ENCODE measurements at places on chromosomes 2 and 18.

- DNase-seq, result no peak
Measured at GRCh38 chr2:221657806-221658205, 85.7 kb upstream of the EPHA4 start.

GRCh38 chr18:63085611-63086010 is 234.0 kb downstream of the BCL2 start:
- no peak for DNase-seq

DNA sequence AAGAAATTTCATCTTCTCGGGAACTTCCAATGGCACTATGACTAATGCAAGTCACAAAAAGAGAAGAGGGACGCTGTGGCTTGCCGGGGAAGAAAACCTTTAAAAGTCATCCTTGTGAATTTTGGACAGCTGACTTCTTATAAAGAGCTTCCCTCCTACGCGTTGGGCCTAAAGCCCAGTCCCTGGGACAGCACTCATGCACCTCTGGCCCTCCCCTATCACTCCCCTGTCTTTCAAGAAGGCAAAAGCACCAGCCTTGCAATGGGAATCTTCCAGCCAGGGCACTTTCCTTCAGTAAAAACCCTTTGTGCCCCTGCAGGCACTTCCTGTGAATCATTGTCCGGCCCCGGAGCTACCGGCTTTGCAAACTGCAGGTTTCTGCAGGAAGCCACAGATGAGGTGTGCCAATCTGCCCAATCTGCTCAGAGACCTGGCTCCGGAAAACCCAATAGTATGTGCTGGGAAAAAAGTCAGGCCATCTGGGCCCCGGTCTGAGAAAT is 7.1 kb downstream of the MREG start:
- DNase-seq, result no peak

DNA sequence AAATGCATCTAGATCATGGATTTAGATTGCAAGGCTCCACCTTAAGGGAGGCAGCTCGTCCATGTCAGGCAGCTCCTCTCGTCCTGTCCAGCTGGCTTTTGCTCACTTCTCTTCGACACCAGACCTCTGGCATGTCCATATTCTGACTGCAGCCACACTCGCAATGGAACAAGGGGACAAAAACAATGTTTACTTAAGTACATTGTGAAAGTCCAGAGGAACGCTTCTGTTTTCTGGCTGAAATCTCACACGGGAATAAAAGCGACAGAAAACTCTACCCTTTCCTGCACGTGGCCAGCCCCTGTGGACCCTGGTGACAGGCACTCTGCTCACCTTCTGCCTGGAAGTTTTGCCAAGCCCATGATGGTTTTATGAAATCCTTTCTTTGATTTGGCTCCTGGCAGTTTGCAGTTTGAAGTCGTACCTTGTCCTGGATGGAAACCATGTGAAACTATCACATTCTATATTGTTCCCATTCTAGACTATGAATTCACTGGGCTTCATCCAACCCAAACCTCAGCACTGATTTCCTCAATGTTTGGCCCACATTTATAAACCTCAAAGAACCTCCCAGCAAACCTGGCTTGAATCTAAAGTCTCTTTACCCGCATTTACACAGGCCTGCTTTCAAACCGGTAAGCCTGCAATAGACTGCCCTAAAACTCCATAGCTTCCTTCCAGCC is 134.3 kb upstream of the PIEZO2 start:
- peak; percentile 69 for DNase-seq

- DNase-seq, result no peak
Measured at GRCh38 chr2:15844211-15844801, 96.0 kb upstream of the MYCN start.

DNA sequence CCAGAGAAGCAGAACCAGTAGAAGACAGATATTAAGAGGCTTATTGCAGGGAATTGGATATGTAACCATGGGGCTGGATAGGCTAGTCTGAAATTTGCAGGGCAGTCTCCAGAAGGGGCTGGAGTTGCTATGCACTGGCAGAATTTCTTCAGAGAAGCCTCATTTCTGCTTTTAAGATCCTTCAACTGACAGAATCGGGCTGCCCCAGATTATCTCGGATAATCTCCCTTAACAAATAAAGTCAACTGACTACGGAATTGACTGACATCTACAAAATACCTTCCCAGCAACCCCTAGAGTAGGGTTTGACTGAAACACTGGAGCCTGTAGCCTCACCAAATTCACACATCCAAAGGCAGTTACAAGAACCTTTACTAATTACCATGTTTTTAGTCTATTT is 136.4 kb downstream of the SOCS6 start:
- DNase-seq, result no peak

DNA sequence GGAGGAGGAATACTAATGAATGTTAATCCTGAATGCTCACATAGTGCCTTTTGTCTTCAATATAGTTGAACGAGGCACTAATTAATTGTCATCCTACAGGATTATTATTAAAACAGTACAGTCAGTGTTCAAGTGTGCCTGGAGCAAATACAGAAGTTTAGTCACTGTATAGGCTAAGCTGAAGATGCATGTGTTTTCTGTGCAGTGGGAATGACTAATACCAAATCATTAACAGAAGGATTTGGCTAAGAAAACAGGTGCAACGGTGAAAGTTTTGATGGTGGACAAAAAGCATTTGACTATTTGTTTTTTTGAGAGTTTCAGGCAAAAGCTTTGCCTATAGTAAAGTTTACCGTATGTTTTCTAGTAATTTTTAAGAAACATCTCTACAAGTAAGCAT is 62.8 kb downstream of the DCC start:
- DNase-seq, result no peak

- DNase-seq, result no peak
Measured at GRCh38 chr2:84546551-84546950, 30.3 kb downstream of the DNAH6 start.

DNA sequence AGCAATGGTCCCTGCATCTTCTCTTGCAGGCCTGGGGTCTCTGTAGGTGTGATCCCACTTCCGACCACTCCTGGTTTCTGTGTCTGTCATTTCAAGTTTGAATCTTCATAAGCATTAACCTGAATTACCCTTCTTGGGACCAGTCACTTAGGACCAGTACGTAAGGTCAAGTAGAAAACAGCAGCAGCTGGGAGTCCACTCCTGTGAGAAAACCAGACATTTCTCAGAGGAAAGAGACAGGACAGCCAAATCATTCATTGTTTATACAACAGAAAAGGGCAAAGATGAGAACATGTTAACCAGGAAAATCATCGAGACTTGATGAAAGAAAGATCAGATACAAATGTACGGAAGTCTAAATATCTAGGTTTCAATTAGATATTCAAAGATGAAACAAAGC is 163.0 kb downstream of the MREG start:
- DNase-seq, result no peak

DNA sequence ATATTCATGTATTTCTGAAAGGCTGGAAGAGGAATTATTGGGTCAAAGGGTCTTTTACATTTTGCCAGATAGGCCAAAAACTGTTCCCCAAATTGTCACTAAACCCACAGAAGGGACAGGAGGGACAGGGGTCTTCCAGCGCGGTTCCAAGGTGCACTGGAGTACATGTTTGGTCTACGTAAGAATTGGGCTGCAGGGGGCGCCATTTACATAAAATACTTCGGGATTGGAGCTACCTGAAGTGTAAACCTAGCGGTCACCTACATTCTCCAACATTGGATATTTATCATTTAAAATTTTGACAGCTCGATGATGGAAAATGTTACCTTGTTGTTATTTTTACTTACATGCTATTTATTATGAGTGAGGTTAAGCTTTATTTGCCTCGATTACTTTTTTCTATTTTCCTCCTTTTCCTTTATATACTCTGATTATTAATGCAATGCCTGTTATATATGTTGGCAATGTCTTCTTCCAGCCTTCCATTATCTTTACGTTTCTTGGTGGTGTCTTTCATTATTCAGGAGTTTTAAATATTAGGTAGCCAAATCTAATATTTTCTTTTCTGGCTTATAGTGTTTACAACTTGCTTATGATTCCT is 43.0 kb upstream of the RAB6C start:
- DNase-seq, result no peak

GRCh38 chr2:236430584-236430983 is 139.0 kb upstream of the ACKR3 start:
- DNase-seq, result no peak

GRCh38 chr18:39698436-39698835 is 2132.8 kb upstream of the CELF4 start:
- DNase-seq, result no peak

GRCh38 chr2:224563537-224563936 is 21.6 kb downstream of the CUL3 start:
- DNase-seq, result no peak

- DNase-seq, result peak; percentile 29
Measured at GRCh38 chr2:213065583-213066442, 85.6 kb downstream of the IKZF2 start.

GRCh38 chr2:204574486-204574885 is 29.2 kb downstream of the PARD3B start:
- DNase-seq, result no peak

GRCh38 chr18:75406491-75407445 is 20.7 kb downstream of the SMIM21 start:
- DNase-seq, result no peak

GRCh38 chr18:22005191-22005841 is 164.1 kb upstream of the GATA6 start:
- DNase-seq, result peak; percentile 65

GRCh38 chr2:25146896-25147295 is 21.5 kb downstream of the POMC start:
- no peak for DNase-seq

DNA sequence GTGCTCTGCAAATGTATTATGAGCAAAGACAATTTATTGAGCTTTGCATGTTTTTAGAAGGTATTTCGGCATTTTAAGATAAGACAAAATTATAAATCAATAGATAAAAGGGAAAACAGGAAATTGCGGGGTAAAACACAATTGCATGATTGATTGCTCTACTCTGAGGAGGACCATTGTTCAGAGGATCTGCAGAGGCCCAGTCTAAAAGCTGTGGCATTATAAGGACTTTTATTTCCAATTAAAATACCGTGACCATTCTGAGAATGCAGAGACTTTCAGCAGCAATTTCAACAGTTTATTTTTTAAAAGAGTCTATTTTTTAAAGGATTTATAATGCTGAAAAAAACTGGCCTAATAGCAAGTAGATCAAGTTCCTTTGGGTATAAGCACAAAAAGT is 62.0 kb downstream of the TPGS2 start:
- no peak for DNase-seq

GRCh38 chr2:62465741-62466502 is 40.1 kb downstream of the TMEM17 start:
- DNase-seq, result no peak

DNA sequence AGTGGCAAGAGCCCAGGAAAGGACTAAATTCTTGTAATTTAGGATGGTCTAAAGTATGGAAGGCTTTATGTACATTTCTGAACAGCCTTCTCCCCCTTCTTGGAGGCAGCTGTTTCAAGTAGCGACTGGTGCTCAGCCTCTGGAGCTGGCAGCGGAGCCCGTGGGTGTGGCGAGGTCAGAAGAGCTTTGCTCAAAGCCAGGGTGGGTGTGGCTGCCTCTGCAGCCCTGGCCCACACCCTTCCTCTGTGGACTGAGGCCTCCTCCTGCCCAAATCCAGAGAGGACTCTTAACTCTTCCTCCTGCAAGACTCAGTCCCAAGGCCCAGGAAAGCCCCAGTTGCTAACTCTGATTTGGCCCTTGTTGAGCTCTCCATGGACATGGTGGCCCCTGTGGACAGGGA is 202.1 kb upstream of the REV1 start:
- DNase-seq, result no peak

DNA sequence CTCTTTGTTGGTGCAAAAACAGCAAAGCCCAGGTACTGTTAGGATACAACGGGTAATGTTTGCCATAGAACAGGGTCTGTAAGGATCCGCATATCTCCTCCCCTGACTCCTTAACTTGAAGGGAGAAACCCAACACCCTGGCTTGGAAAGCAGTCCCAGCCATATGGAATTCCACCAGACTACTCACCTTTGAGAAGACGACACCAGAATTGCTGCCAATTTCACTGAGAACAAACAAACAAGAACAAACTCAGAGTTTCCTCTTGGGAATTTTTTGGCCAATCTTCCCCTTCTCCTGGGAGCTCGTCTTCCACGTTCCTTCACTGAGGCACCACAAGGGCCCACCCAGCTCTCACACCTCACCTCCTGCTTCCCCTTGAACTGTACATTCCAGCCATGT is 29.2 kb downstream of the CAPN14 start:
- no peak for DNase-seq

- no peak for DNase-seq
Measured at GRCh38 chr2:224122542-224122941, 83.5 kb upstream of the SERPINE2 start.

- DNase-seq, result no peak
Measured at GRCh38 chr2:231127936-231128335, 3.1 kb upstream of the HTR2B start.

All from astrocyte of the cerebellum (primary cell).